ENCODE measurements at places on chromosomes 7 and 10.

DNA sequence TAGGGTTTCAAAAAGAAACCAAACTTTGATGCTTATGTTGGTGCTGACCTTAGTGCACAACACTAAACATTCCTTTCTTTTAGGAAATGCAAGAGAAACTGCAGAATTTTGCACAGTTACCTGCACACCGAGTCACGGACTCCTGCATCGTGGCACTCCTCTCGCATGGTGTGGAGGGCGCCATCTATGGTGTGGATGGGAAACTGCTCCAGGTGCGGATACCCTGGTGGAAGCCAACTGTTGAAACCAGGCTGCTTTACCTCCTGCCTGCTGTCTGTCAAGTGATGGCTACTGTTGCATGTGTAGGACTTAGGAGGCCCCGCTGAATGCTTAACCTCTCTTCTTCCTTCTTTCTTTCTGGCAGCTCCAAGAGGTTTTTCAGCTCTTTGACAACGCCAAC lies 11.7 kb downstream of the CASP2 start:
- DNase-seq = no peak

DNA sequence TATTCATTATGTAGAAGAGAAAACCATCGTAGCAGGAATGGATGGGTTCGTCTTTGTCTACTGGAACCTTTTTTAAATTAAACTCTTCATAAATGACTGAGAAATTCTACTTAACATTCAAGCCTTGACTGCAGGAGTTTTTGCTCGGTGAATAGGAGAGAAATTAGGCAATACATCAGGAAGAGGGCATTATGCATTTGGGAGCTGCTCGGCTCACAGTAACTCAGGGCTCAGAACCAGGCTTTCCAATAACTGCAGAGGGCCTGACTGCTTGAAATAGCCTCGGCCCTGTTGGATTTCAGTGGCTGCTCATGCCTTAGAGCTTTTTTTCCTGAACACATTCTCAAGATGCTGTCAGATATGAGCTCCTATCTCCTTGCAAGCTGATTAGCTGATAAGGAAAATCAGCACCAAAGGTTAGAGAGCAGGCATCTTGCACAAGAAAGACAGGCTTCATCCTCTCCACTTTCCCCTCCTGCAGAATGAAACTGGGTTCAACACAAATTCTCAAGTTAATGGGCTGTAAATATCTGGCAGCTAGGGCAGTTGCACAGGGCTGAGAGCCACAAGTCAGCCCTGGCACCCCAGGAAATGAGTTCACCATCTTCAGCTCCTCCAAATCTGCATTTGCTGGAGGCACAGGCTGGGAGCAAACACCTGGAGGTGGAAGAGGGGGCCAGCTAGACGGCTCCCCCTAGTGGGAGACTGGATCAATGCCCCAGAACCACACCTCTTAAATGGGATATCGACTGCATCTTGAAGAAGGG lies 24.3 kb downstream of the TECTB start:
- DNase-seq = peak; percentile 16

- peak; percentile 36 for DNase-seq
Measured at GRCh38 chr10:29600067-29600466, 34.7 kb downstream of the SVIL start.

DNA sequence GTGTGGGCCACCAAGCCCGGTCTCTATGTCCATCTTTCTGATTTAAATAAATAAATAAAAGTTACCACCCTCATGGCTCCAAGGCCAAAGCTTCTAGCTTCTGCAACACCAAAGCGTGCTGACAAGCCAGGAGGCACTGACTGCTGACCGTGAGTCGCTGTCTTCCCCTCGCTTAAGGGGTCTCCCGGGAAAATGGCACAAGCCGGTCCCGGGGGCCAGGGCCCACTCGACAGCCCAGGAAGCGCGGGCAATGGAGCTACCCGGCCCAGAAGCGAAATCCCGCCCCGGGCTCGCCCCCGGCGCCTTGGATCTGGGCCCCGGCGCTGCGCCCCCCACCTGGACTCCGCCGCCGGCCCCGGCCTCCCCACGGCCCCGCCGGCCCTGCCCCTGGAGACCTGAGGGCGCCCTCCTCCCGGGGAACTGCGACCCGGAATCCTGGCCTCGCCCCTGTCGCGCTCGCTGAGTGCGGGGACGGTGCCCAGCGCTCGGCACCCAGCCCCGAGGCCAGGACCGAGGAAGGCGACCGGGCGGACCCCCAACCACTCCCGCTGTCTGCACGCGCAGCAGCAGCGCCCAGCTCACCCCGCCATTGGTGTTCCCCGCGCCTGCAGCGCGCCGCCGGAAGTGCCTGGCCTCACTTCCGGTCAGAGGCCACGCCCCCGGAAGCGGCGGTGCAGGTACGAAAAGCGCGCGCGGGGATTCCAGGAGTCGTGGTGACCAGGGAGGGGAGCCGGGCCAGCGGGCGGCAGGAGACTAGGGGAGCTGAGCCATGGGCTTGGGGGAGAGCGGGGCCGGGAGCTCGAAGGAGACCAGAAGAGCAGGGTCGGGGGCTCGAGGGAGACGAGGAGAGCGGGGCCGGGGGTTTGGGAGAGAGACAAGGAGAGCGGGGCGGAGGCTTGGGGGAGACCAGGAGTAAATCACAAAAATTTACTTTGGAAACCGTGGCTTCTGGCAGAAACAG lies at the start of the genes MRM2 and NUDT1:
Gene MRM2 (minus strand): TSS at position 626 of the 961 bp plus-strand sequence. CDS start 36 bp downstream, at position 590.
Gene NUDT1 (plus strand): TSS at position 647 of the 961 bp plus-strand sequence. CDS start 2,349 bp downstream, outside the sequence.
- peak; percentile 76 for DNase-seq

DNA sequence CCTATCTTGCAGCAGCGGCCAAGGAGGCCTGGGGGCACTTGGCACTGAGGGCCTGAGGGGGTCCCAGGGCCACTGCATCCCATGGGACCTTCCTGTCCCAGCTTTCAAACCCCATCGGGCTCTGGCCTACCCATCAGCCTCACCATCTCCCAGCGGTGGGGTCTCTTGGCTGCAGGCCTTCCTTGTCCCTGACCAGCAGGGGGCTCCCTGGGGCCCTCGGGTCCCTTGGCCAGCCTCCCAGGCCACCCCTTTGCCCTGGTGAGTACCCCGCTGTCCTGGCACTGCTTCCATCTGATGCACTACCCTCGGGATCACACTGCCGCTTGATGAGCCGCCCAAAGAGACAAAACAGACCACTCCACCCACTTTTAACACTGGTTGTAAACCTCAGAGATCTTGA lies 43.5 kb downstream of the YKT6 start:
- DNase-seq = peak; percentile 26

DNA sequence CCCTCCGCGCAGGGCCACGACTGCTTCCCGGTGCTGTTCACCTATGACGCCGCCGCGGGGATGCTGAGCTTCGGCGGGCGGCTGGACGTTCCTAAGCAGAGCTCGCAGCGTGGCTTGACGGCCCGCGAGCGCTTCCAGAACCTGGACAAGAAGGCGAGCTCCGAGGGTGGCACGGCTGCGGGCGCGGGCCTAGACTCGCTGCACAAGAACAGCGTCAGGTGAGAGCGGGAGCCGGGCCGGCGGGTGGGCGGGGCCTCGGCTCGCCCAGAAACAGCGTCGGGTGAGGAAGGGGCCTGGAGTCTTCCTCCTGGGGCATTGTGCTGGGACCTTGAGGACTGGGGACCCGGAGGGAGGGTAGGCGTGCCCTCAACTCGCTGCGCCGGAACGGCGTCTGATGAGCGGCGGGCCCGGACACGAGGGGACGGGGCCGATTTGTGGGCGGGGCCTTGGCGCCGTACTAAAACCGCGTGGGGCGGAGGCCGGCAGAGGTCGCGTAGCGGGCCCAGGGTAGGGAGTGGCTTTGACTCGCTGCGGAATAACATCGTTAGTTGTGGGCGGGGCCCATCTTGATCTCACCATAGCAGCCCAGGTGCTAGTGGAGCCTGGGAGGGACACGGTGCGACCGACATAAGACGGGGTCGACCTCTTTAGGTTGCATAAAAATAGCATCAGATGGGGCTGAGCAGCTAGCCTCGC lies 15.6 kb downstream of the PDAP1 start:
- no peak for DNase-seq

- peak; percentile 46 for DNase-seq
Measured at GRCh38 chr7:137626469-137627067, 220.2 kb downstream of the DGKI start.

DNA sequence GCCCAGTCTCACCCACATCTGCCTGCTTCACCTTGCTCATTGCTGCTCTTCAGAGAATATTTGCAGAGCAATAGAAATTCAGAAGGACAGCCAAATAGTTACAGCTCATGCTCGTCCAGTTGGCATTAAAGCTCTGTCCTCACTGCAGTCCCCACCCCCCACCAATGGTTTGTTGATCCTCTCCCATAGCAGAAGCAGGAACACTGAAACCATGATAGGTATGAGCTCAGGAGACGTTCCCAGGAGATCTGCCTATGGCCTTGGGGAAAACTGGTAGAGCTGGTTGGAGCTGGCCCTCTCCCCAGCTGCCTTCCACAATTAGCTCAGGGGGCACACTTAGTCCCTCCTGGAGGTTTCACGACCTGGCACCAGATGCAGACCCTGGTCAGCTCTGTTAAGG lies 68.6 kb upstream of the KMT2C start:
- DNase-seq = no peak

GRCh38 chr10:69375307-69376151 lies 41.2 kb downstream of the TACR2 start:
- no peak for DNase-seq

DNA sequence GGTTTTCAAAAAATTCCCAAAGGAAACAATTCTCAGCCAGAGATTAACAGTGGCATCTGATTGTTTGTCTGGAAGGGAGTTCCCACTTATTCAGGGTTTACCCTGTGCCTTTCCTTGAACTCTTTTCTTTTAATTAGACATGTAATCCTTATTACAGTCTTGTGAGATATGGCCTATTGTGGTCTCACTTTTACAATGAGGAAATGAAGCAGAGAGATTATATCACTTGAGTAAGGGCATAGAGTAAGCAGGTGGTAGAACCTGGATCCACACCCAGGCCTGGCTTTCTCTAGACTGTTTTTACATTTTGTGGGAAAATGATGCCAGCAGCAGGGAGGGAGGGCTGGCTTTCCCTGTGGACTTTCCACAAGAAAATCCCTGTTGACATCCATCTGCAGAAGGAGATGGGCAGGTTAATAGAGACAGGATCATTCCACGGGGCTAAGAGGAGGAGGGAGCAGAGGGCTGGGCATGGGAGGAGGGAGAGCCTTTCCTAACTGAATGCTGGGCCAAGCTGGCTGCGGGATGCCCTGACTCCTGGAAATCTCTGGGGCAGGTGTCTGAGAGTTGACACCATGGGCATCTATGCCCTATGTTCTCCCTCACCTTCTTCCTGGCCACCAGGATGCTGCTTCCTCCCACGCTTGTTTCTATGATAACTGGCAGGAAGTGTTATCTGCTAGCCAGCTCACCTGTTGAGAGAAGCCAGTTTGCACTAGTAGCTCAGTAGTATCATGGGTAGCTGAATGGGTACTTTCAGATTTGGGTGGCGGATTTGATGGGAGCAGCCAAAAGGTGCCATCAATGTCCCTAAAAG lies 28.7 kb upstream of the ARHGAP22 start:
- DNase-seq = no peak

GRCh38 chr7:117489911-117490310 lies 10.1 kb downstream of the CFTR start:
- DNase-seq = no peak

DNA sequence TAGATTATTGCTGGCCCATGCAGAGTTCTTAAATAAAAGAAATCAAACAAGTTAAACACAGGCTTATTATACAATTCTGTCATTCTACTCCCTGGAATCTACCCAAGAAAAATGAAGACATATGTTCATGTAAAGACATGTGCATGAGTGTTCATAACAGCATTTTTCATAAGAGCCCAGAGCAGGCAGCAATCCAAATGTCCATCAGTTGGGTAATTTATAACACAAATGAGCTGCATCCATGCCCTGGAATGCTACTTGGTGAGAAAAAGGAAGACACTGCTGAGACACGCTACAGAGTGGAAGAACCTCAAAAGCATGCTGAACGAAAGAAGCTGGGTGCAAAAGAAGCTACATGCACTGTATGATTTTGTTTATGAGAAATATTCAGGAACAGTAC lies 342.6 kb downstream of the TCERG1L start:
- no peak for DNase-seq

DNA sequence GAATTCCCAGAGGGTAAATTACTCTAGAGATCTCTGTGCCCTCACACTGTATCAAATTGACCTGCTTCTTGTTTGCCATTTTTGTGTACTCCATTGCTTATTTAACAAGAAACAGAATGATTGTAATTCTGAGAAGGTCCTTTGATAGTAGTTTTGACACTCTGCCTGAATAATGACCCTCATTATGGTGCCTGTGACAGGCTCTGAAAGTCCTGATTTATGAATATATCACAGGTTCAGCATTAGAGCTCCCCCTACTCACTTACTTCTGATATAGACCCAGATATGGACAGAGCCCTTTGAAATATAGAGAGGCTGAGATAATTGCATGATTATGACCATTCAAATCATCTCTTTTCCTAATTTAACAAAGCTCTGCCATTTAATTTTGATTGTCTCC lies 465.2 kb downstream of the MDFIC start:
- no peak for DNase-seq

DNA sequence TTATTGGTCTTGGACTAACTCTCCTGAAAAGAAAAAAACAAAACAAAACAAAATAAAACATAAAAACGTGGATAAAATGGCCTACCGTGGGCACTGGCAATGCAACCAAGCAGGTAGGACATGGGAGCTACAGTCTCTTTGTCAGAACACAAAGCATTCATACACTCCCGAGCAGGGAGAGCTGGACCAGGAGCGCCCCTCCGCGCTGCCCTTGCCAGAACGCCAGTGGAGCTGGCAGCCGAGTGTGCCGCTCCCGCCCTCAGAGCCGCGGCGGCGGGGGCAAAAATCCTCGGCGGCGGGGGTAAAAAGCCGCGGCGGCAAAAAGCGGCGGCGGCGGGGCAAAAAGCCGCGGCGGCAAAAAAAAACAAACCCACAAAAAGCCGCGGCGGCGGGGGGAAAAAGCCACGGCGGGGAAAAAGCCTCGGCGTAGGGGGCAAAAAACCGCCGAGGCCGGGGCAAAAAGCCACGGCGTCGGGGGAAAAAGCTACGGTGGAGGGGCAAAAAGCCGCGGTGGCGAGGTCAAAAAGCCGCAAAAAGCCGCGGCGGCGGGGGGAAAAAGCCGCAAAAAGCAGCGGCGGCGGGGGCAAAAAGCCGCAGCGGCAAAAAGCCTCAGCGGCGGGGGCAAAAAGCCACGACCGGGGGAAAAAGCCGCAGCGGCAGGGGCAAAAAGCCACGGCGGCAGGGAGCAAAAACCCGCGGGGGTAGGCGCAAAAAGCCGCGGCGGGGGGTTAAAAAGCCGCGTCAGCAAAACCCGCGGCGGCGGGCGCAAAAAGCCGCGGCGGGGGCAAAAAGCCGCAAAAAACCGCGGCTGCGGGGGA lies 418.1 kb downstream of the ZNF716 start:
- peak; percentile 0 for DNase-seq

DNA sequence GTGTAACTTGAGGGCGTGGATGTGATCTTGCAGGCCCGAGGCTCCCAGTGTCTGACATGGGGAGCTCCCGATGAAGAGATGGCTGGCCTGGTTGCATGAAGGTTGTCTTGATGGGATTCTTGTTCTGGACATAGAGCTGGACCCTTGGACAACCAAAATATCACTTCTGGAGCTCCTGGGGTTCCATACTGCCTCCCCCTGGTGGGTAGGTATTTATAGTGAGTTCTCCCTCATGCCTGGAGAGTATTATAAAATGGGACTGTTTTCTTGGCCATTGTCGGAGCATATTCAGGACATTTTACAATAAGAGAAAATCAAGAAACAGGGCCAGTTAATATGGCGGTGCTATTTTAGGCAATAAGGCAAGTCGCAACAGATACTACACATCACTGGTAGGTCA lies 32.6 kb upstream of the GIMAP8 start:
- no peak for DNase-seq
